Activated T-cell treated with anti-CD3 and anti-CD28 coated beads, Interleukin-2, amount 50 U/mL, for 24 hours (primary cell): ENCODE measurements at places on chromosomes 1 and 21.

- DNase-seq = no peak
These were observed 301.2 kb upstream of the SPAG17 start for GRCh38 chr1:118486199-118486598.

DNA sequence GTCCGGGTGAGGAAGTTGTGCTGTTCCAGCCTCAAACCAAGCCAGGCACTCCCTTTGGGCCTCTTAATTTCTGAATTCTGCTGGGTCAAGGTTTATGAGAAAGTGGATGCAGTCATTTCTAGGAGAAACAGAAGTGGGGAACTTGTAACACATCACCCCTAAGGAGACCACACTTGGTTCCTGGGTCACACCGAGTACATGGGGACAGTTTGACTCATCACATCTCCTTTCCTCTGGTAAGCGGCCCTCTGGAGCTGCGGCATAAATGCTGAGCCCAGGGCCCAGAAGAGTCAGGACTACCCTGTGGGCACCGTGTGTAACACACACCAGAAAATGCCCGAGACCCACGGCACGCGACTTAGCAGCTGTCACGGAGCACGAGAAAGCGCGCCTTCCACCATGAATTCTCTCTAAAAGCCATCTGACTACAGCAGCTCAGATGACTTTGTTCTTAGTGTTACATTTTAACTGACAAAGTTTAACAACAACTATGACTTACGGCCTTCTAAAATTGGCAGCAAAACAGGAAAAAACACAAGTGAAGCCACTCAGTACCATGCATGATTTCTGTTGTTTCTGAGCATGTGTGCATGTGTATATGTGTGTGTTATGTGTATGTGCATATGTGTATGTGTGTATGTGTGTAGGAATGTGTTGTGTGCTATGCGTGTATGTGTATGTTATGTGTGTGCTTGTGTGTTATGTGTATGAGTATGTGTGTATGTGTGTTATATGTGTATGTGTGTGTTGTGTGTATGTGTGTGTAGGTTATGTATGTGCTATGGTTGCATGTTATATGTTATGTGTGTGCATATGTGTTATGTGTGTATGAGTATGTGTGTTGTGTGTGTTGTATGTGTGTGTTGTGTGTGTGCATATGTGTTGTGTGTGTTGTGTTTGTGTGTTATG, 50.8 kb downstream of the TOMM20 start:
- DNase-seq = peak; percentile 55

DNA sequence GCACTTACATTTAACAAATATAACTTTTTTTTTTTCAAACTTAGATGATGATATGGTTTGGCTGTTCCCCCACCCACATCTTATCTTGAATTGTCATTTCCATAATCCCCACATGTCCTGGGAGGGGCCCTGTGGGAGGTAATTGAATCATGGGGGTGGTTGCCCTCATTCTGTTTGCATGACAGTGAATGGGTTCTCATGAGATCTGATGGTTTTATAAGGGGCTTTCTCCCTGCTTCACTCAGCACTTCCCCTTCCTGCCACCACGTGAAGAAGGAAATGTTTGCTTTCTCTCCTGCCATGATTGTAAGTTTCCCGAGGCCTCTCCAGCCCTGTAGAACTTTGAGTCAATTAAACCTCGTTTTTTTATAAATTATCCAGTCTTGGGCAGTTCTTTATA, 432.6 kb downstream of the AMY1C start:
- DNase-seq = no peak

DNA sequence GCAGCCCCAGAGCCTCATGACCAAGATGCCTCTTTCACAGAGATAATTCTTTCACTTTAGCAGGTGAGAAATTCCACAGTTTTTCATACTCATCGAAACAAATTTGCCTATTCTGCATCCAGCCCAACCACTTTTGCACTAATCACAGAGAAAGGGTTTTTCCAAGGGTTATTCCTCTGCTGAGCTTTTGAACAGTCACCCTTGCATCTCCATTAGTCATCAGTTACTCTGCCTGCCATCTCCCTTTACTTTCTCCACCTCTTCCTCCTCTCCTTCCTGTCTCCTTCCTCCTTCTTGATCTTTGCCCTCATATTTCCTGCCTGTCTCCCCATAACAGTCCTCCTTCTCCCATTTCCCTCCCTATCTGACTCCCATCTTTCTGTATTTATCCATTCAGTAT, 43.9 kb downstream of the FH start:
- DNase-seq = no peak

GRCh38 chr1:85344256-85344694, 67.8 kb upstream of the BCL10 start:
- no peak for DNase-seq

- DNase-seq = no peak
These were observed 8.2 kb upstream of the PIGK start for GRCh38 chr1:77227381-77227780.

- DNase-seq = no peak
These were observed 45.1 kb downstream of the PGBD5 start for GRCh38 chr1:230381049-230381467.

DNA sequence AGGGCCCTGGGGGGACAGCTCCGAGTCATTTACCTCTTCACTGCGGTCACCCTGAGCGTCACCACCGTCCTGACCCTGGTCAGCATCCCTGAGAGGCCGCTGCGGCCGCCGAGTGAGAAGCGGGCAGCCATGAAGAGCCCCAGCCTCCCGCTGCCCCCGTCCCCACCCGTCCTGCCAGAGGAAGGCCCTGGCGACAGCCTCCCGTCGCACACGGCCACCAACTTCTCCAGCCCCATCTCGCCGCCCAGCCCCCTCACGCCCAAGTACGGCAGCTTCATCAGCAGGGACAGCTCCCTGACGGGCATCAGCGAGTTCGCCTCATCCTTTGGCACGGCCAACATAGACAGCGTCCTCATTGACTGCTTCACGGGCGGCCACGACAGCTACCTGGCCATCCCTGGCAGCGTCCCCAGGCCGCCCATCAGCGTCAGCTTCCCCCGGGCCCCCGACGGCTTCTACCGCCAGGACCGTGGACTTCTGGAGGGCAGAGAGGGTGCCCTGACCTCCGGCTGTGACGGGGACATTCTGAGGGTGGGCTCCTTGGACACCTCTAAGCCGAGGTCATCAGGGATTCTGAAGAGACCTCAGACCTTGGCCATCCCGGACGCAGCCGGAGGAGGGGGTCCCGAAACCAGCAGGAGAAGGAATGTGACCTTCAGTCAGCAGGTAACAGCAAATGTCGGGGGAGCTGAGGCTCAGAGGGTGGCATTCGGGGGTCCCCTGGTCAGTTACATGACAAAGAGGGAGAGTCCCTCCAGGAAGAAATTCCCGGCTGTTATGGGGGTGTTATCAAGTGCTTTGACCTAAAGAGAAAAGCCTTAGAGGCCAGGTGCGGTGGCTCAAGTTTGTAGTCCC, 12.6 kb downstream of the SLC45A1 start:
- no peak for DNase-seq

- no peak for DNase-seq
These were observed 79.3 kb downstream of the USP25 start for GRCh38 chr21:15809065-15809464.

DNA sequence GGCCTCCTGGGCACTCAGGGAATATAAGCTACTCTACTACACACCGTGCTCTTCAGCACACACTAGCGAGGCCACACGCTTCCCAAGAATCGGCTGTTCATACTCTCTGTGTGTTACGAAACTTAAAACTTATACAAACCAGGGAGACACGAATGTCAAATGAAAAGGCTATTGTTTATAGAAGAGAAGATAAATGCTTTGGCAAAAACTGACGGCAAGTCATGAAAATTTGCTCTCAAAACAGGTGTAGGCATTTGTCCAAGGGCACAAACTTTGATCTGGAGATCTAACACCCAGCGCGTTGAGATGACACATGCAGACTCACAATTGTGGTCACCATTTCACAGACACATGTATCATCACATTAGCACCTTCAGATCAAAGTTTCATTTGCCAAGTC, 46.1 kb downstream of the USP48 start:
- DNase-seq = no peak

DNA sequence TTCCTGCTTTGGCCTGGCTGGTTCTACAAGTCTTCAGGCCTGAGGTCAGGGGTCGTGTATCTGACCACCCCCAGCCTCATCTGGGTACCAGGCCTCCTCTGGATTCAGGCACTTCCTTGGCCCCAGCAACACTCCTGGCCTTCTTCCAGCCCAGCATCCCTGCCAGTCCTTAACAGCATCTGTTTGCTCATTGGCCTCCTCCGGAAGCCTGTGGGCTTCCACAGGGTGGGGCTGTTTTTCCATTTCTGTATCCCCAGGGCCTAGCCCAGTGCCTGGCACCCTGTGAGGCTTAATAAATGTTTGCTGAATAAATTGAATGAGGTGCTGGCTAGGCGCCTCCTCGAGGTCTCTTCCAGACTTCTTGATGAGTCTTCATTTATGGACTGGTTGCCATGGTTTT, 21.5 kb upstream of the GPR37L1 start:
- no peak for DNase-seq

DNA sequence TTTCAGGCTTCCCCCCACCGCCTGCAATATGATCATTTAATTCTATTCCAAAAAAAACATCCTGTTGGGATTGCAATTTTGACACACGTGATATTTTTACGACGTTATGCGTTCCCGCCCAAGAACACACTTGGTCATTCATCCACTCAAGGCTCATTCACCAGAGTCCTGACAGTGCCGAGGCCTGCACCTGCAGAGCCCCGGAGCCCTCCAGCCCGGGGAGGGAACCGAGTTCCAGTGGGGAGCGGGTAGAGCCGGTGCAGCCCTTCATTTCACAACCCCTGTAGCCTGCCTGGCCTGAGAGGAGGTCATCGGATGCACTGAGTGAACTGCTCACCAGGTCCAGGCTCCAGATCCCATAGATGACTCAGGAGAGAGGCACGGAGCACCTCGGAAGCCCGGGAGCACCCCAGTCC, 156.0 kb upstream of the BACE2 start:
- DNase-seq = no peak

DNA sequence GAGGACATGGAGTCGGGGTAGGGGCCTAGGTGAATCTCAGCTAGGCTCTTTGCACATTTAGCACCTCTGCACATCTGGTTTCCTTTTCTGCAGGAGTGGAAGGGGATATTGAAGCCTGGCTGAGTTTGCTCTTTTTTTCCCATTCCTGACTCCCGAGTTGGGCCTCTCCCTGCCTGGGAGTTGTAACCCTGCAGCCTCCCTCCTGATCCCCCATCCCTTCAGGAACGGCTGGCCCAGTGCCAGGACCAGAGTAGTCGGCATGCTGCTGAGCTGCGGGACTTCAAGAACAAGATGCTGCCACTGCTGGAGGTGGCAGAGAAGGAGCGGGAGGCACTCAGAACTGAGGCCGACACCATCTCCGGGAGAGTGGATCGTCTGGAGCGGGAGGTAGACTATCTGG, 836 bp downstream of the OLFML3 start:
- no peak for DNase-seq

GRCh38 chr1:161420763-161421455, 53.2 kb upstream of the CFAP126 start:
- DNase-seq = no peak

DNA sequence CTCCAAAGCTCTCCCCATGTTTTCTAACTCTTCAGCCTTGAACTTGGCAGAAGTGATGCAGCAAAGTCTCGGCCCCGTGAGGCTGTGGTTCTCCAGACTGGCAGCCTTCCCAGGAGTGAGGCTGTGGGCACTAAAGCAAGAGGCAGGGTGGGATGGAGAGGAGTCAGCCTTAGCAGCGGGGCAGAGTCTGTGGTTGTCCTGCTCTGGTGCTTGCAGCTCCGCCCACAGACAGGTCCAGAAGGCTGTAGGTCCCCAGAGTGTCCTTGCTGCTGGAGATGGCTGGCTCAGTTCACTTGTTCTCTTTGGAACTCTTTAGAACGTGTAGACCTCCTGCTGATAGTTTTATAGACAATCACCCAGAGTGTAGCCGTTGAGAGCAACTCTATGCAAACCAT, 142.6 kb downstream of the AJAP1 start:
- DNase-seq = no peak

GRCh38 chr1:154527192-154527591, 25.0 kb upstream of the SHE start:
- DNase-seq = no peak

DNA sequence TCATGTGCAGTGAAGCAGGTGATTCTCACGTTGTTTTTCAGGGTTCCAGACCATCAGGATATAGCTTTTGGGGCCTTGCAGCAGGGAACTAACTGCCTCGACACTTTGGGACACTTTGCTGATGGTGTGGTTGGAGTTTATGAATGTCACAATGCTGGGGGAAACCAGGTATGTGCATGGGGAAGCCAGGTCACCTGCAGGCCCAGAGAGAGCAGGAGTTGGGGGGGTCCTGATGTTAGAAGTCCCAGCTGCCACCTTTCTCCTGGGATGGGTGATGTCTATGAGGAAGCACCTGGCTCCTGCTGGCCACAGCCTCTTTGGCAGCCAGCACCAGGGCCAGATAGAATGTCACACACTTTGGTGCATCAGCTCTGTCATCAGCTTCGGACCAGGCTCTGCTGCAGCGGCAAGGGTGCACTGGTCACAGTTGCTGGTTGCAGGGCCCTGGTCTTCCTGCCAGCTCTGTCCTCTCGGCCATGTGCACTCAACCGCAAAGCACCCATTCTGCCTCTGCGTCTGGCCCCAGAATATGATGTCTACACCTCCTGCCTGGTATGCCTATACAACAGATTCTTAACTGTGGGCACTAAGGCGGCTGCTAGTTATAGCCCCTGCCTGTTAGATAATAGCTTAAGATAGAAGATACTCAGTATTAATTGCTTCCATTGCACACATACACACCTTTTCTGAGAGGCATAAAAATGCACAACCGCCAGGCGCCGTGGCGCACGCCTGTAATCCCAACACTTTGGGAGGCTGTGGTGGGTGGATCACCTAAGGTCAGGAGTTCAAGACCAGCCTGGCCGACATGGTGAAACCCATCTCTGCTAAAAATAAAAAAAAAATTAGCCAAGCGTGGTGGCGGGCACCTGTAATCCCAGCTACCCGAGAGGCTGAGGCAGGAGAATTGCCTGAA, 160.7 kb downstream of the PGBD5 start:
- no peak for DNase-seq

DNA sequence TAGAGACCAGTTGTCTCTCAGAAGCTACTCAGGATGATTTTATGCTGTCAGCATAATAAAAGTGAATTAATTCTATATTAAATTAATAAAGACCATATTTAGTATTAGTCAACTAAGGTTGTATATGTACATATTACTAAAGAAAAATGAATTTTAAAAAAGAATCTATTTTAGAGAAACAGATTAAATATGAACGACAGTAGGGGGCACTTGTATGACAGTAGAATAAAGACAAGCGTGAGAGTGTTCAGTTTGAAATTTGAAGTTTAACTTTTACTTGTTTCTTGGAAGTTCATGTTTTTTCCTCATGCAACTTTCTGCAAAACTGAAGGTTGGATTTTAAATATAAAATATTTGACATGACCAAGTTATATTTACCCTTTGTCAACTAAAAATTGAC, 67.9 kb upstream of the MACF1 start:
- no peak for DNase-seq

DNA sequence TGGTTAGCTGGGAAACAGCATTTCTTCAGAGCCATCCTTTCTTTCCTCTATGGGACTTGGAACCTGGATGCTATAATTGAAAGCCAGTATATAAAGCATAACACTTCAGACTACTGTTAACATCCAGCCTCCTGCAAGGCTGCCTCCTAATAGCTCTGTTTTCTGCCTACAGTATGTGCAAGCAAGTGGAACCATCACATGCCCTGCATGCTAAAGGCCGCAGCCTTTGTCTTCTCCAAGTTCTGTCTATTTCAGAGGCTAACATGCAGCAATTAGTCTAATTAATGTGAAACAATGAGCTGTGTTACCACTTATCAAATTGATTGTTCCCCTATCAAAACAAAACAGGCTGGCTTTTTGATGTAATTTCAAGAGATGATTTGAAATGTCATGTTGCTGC, 82.7 kb upstream of the ESRRG start:
- no peak for DNase-seq
